ENCODE measurements at places on chromosomes 16 and 17.

DNA sequence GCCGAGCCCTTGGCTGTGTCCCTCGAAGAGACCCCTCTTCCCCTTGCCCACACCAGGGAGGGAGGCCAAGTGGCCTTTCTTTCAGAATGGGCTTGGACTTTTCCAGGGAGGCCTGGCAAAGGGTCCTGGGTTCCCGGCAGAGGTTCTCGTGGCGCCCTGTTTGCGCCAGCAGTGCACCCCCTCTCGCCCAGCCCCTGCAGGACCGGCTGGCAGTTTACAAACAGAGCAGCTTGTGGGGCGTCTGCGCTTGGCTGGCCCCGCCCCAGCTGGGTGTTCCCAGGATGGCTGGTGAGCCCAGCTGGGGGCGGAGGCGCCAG lies 137.8 kb upstream of the CIBAR2 start:
- DNase-seq = no peak

DNA sequence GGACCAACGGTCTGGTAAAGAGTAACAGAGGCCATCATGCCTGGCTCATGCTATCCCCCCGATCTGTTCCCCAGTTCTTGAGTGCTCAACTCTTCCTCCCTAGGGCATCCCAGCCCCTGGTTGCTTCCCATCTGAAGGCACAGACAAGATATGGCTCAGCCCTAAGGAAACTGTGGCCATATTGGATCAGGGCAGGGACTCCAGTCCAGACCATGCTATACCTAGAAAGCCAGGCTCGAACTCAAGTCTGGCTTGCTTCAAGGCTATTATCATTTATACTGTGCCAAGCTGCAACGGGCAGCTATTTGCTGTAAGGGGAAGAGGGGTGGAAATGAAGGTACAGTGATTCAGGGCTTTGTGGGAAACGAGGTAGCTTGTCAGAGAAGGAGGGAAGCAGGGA lies 2.8 kb downstream of the UBTF start:
- DNase-seq = no peak

GRCh38 chr17:45276031-45276430 lies 14.1 kb upstream of the SPATA32 start:
- DNase-seq = no peak

DNA sequence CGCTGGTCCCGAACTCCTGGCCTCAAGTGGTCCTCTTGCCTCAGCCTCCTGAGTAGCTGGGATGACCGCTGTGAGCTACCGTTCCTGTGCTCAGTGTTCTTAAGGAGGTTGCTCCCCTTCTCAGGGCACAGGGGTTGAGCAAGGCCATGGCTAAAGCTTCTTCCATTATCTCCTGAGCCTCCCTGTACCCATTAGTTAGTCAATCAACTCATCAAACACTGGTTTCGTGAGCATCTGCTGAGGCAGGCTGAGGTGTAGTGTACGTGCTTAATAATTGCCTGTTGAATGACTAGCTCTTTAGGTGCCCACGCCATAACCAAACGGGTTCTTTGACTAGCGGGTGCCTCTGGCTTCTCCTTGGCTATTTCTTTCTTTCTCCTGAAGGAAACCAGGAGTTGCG lies 11.7 kb downstream of the SGCA start:
- DNase-seq = no peak

GRCh38 chr17:48993951-48994350 lies 3.2 kb upstream of the IGF2BP1 start:
- no peak for DNase-seq

- DNase-seq = no peak
These were observed 185.5 kb downstream of the LGALS9B start for GRCh38 chr17:20281860-20282259.

GRCh38 chr17:2058586-2059546 lies 4.0 kb downstream of the HIC1 start:
- DNase-seq = no peak

DNA sequence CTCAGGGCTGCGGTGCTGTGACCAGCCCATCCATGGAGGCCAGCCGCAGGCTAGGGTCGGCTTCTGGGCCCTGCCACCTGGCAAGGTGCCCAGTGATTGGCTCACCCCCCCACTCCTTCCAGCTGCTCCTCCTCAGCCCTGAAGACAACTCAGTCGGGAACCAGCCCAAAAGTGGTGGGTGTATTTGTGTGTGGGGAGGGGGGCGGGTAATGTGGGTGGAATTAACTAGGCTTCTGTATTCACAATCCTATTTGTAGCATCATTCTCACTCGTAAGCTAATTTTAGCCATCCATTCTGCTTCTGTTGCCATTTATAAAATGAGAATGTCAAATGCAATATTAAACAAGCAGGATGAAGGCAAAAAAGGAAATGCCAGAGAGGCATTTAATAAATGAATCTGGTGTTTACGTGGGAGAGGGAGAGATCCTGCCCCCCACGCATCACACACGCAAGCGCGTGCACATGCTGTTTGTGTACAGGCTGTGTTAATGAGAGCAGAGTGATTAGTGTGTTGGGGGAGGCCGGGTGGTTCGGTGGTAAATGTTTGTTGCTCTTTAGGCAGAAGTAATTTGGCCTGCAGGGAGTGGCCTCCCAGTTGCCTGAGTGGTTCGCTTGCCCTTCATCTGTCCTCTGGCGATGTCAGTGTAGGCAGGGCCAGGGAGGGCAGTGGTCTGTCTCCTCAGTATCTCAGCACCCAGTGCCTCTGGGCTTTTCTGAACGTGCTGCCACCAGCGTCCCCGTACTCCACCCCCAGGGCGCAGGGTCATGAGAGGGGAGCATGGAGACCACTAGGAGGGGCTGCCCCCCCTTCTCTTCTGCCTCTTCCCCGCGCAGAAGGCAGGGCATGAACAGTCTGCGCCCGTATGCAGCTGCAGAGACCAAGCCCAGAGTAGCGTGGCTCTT lies 140.1 kb downstream of the CCDC182 start:
- peak; percentile 71 for DNase-seq

GRCh38 chr16:57803134-57803990 lies 1.1 kb upstream of the KIFC3 start:
- no peak for DNase-seq

- no peak for DNase-seq
These were observed 509 bp downstream of the CNEP1R1 start for GRCh38 chr16:50025537-50025931.

- no peak for DNase-seq
These were observed 93.1 kb downstream of the XYLT1 start for GRCh38 chr16:17377360-17378324.

GRCh38 chr17:40695874-40696472 lies 7.6 kb downstream of the KRT24 start:
- DNase-seq = no peak

DNA sequence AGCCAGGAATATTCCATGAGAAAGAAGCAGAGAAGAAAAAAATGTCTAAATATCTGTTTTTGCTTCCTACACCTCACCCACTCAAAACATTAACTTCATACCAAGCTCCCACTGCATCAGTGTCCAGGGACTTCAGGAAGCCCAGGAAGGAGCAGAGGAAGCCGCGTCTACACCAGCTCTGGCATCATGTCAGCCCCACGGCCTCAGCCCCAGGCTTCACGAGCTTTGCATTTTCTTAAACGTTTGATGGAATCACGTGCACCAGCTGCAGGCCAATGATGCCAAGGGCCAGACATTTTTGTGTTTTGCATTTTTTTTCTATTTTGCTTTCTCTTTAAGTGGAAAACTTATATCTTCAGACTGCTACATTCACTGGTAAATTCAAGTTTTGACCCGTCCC lies 48.6 kb downstream of the CDRT4 start:
- DNase-seq = no peak

- no peak for DNase-seq
These were observed 64.2 kb upstream of the TNRC6C start for GRCh38 chr17:77894126-77894956.

- DNase-seq = no peak
These were observed 114.3 kb upstream of the C16orf82 start for GRCh38 chr16:26952411-26952810.

DNA sequence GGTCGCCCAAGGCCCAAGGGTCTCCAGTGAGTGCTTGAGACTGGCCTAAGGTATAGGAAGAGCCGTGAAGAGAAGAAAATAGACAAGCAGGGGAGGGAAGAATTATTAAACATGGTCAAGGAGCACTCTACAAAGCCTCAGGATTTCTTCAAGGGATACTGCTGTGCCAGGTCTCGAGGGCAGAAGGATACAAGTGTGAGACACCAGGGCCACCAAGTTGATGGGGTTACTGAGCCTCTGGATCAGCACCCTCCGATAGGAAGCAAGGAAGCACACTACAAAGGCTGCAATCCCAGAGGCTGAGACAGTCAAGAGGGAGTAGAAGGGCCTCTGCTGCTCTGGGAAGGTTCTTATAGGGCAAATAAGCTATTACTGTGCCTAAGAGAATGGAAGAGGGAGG lies 6.5 kb downstream of the SUPT4H1 start:
- DNase-seq = no peak

GRCh38 chr17:7610641-7611040 lies 4.1 kb downstream of the FXR2 start:
- DNase-seq = no peak

GRCh38 chr16:68031951-68032350 lies 8.9 kb downstream of the DUS2 start:
- no peak for DNase-seq

DNA sequence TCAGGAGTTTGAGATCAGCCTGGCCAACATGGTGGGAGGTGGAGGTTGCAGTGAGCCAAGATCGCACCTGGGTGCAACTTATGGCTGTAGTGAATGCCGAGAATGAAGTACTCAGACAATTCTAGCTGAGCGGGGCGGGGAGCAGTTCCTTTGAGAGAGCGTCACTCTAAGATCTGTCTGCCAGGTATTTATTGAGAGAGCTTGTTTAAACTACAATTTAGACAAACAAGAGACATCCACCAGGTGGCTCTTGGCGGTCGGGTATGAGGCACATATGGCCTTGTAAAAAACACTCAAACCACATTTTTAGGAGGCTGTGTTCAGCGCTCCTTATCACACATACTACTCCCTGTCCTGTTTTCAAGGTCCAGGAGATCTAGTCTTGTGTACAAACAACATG lies 40.6 kb upstream of the CDH1 start:
- peak; percentile 15 for DNase-seq

GRCh38 chr17:36934144-36934691 lies 3.1 kb upstream of the LHX1 start:
- no peak for DNase-seq

GRCh38 chr16:88705801-88706228 lies 393 bp downstream of the RNF166 start:
- no peak for DNase-seq

- DNase-seq = no peak
These were observed 211.8 kb downstream of the ZNF423 start for GRCh38 chr16:49644145-49644463.

DNA sequence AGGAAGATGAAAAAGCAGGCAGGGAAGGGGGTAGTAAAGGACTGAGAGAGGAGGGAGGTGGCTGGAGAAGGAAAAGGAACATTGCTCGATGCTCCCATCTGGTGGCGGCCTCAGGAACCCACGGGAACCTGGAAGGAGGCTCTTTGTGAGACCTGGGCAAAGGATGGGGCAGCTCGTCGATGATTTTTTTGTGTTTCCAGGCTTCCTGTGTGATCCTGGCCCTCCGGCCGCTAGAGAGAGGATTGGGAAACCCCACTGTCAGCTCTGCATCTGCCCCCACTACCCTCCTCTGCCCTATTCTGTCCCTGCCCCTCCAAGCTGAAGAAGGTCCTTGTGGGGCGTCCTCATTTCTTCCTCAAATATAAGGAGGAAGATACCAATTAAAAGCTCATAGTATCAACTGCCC lies 6.6 kb downstream of the WFIKKN2 start:
- peak; percentile 49 for DNase-seq

DNA sequence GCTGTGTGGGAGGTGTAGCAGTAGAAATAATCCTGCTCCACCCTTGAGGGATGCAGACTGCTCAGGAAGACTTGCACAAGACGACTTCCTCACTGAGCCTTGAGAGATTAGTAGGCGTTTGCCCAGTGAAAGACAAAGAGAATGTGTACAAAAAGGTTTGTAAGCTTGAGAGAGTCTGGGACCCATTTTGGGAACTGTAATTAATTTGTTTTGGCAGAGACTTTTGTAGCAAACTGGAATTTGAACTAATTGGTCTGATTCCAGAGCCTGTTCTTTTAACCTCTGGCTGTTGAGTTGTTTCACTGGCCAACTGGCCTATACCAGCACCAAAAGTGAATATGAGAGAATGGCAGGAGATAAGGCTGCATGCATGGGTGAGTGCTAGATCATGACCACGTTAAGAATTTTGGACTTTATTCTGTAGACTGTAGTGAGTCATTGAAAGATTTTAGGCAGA lies 75.5 kb downstream of the AATF start:
- no peak for DNase-seq

- DNase-seq = no peak
These were observed 245.9 kb downstream of the FTO start for GRCh38 chr16:53949715-53950410.

DNA sequence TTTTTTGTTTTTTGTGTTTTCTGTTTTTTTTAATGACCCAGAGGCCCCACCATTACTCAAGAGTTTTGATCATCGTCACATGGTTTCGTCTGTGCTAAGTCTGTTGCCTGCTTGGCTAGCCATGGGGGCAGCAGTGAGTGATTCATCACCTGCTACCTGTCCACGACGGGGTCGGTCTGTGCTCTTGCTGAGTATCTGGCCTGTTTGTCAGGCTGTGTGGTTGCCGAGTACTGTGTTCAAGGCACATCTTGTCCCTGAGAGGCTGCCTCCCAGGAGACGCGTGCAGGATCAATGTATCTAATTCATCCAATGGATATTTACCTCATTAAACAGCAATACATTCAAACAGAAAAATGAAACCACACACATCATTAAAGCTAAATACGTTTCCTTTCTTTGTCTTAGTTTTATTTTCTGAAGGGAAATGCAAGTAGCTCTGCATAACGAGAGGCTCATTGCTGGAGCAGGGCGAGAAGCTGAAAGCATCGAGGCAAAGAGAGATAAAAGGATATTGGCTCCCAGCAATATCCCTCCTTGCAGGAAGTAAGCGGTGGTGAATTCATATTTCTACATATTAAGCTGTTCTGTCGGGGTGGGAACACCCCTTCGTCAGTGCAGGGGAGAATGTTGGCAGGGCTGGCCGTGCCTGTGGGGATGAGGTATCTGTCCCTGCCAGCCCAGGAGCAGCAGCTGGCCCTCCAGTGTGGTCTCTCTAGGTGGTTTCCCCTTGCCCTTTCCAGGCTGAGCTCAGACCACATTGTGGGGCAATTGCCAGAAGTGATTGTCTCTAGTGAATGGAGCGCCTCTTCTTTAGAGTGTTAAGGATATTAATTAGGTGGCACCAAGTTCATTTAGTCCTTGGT lies 166.2 kb upstream of the ASIC2 start:
- DNase-seq = no peak

DNA sequence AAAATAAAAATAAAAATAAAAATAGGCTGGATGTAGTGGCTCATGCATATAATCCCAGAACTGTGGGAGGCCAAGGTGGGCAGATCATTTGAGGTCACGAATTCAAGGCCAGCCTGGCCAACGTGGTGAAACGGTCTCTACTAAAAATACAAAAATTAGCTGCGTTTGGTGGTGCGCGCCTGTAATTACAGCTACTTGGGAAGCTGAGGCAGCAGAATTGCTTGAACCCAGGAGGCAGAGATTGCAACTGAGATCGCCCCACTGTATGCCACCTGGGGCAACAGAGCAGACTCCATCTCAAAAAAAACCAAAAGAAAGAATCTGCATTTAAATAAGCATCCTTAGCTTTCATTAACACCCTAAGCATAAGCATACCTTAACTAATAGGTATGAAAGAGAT lies 33.8 kb downstream of the YWHAE start:
- DNase-seq = no peak

- no peak for DNase-seq
These were observed 1.9 kb downstream of the HNF1B start for GRCh38 chr17:37742762-37743611.

GRCh38 chr17:80910043-80910442 lies 81.6 kb upstream of the CHMP6 start:
- DNase-seq = no peak
